ENCODE measurements at places on chromosomes 12 and 14.

GRCh38 chr12:11927286-11927935 is 143.3 kb upstream of the BCL2L14 start:
- DNase-seq: peak; percentile 4

GRCh38 chr14:36653962-36654793 is 7.5 kb upstream of the PAX9 start:
- no peak for DNase-seq

GRCh38 chr14:24441904-24442239 is 704 bp downstream of the SDR39U1 start:
- DNase-seq: no peak

DNA sequence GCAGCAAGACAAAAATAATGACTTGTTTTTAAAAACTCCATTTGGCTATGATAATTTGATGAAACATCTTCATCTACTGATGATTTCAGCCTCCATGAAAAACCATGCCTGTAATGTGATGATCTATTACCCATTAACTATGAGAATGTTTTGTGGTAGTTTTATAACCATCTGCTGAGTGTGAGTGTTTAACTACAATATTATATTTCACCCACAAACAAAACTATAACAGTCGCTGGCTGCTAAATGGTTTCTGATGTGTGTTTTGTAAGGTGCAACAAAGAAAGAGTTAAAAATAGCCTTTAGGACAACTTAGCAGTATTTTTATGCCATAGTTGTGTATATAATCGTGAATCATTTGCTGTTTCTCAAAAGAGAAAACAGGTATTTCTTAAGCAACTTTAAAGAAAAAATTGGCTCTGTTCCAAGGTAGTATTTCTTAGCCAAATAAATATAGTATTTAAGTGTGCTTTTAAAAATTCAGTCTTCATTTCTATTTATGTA is 4.9 kb downstream of the PTHLH start:
- DNase-seq: no peak

- DNase-seq: no peak
Observed at GRCh38 chr12:52557476-52557875, 4.5 kb upstream of the KRT71 start.

GRCh38 chr14:20469890-20470602 is 840 bp downstream of the PNP start:
- DNase-seq: peak; percentile 89

DNA sequence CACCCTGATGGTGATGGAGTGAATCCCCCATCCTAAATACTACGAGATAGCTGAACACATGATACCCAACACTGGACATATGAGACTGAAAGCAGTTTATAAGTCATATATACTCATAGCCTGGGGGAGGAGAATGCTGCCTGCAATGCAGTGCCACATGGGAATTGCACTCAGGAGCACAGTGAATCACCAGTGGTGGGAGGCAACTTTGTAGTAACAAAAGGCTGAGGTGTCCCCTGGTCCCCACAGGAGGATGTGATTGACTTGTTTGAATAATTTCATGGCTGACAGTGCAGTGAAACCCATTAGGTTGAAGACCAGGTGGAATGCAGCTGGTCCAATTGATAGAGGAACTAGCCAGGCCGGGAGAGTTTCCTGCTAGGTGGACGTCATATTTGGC is 20.2 kb downstream of the CCDC38 start:
- DNase-seq: no peak

DNA sequence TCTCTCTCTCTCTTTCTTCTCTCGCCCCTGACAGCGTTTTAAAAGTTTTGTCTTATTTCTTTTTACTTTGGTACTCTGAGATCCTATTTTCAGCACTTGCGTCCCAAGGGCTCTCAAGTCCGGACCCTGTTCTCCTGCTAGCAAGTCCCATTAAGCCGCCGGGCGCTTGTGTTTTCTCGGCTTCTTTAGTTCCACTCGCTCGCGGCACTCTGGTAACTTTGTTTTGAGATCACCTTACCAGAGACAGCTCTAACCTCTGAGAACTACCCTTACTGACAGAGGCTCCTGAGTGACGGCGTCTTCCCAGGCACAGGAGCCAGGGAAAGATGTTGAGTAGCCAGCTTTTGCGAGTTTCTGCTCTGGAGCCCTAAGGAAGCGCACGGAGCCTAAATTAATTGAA is 2.7 kb upstream of the MYF5 start:
- no peak for DNase-seq

DNA sequence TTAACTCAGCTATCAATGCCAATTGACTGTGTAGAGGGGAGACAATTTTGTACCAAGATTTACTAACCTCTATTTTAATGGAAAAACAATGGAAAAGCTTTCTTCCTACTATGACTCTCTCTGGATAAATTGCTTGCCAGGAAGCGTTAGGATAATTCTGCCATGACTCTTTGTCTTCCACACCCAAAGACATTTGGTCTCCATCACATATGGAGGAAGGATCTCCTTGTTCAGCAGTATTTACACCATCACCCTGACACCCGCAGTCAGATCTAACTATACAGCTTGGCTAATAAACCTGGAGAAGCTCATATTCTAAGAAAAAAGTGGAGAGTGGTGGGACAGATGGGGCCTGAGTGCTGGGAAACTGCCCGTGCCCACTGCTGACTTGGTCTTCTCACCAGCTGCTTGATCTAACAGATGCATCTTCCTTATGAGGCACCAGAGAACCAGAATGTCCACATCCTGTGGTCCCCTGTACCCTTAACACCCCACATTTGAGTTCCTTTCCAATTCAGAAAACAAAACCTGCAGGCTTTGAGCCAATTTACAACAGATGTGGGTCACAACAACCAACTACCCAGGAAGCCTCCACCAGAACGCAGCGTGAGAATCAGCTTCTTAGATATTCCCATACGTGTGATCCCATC is 154.0 kb downstream of the DAD1 start:
- no peak for DNase-seq

DNA sequence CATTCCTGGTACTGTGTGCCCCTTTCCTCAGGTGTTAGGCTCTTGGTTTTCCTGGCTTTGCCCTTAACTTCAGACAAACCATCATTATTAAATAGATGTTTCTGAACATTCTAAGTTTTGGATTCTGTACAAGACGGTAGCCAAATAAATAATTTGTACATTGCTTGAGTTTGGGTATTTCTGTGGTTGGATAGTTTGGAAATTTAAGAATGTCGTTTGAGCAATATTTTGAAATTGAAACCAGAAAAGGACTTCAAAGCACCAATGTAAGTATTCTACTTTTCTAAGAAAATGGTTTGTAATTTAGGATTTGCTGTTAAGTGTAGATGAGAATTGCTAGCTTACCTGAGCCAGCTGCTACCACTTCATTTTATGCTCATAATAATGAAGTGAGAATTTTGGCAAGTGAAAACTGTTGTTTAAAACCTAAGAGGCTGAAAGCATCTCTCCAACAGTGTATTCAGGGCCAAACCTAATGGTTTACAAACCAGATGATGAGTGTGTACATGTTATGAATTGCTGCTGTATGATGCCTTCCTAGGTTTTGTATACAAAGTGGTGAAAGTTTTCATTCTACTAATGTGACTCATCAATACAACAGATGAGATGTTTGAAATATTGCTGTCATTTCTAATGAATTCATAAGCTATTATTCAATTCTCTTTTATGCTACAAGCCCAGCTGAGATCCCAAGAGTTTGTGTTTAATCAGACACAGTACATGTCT is 181.5 kb upstream of the PRKD1 start:
- no peak for DNase-seq

- no peak for DNase-seq
Observed at GRCh38 chr12:57236201-57236924, 6.9 kb downstream of the SHMT2 start.

- no peak for DNase-seq
Observed at GRCh38 chr12:5914387-5915149, 30.5 kb downstream of the ANO2 start.

- peak; percentile 3 for DNase-seq
Observed at GRCh38 chr14:52783206-52783605, 8.2 kb downstream of the GNPNAT1 start.

- no peak for DNase-seq
Observed at GRCh38 chr12:93609281-93610192, 37.1 kb downstream of the SOCS2 start.

- DNase-seq: no peak
Observed at GRCh38 chr14:38851111-38851510, 251.9 kb downstream of the SEC23A start.

DNA sequence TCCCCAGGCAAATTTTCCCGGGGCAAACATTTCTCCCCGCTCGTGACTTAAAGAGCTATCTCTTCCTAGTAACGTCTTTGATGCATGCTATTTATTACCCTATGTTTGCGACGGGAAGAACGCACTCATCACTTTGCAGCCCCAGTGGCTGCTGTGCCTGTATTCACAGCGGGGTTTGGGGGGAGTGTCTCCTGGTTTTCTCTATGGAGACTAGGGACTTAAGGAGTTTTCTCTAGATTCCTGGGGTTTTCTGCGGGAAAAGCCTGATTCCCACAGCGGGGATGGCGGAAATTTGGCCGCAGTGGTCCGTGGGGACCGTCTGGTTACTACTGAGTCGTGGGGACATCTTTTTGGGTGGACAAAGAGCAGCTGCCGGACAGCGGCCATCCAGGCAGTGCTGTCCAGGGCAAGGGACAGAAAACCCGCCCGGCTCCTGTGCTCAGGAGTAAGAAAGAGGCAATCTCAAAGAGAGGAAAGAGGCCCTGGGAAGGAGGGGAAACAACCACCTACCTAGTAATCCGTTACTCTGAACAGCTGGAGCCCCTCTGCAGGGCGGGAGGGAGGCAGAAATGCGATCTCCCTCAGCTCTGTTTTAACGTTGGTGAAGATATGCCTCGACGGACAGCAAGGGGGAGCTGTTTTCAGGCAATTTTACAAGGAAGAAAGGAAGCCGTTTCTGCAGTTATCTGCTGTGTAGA is 771 bp upstream of the AVPR1A start:
- DNase-seq: peak; percentile 32

GRCh38 chr14:104515811-104516780 is 63.5 kb upstream of the C14orf180 start:
- no peak for DNase-seq

- no peak for DNase-seq
Observed at GRCh38 chr12:78306236-78306635, 475.5 kb downstream of the NAV3 start.

GRCh38 chr12:124006085-124006845 is 33.2 kb downstream of the ZNF664 start:
- peak; percentile 62 for DNase-seq

DNA sequence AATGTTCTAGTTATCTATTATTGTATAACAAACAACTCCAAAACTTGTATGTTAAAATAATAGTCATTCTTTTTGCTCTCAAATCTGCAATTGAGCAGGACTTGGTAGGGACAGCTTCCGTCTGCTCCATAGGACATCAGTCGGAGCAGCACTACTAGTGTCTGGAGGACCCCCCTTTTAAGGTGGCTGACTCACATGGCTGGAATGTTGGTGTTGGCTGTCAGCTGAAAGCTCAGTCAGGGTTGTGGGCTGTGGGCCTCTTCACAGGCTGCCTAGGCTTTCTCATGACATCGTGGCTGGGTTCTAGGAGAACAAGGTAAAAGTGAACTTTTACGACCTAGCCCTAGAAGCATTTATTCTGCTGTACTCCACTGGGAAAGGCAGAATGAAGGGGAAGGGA is 160.6 kb downstream of the ANO4 start:
- no peak for DNase-seq

DNA sequence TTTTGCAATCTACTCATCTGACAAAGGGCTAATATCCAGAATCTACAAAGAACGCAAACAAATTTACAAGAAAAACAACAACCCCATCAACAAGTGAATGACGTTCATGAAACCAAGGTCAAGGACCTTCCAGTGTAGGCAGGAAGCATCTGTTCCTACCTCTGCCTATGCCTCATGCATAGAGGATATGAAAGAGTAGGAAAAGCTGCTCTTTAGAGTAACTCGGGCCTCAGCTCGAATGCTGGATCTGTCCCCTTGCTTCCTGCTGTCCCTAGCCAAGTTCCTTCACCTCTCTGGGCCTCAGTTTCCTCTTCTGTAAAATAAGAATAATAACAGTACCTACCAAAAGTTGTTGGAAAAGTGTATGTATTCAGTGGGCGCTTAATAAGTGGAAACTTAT is 65.0 kb downstream of the FOXN4 start:
- no peak for DNase-seq

GRCh38 chr12:39905152-39905551 is 200.7 kb downstream of the SLC2A13 start:
- DNase-seq: no peak

GRCh38 chr14:64725261-64725815 is 21.1 kb downstream of the PLEKHG3 start:
- no peak for DNase-seq

DNA sequence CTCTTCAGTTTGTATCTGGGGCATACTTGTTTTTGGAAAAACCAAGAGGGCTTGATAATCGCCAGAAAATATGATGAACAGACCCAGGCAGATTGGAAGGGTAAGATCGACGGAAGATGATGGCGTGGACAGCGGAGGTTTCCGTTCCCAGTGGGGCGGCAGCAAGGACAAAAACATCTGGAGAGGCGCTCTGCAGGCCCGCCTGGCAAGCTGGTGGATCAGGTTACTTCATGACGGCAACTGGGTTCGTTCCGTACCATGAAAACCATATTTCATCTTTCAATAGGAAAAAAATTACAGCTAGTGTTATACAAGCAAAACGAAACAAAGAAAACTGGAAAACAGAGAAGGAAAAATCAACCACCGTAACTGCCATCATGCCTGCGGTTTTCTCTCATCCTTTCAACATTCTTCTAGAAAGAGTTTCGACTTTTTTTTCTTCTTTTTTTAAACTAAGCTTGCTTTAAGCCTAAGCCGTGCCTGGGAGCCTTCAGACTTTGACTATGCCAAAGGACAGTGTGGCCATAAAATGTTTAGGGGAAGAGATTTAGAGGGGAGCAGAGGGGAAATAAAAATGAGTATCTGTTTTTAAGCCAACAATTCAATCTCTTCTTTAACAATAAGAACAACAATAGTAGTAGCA is 210.5 kb downstream of the FOXN3 start:
- DNase-seq: no peak

DNA sequence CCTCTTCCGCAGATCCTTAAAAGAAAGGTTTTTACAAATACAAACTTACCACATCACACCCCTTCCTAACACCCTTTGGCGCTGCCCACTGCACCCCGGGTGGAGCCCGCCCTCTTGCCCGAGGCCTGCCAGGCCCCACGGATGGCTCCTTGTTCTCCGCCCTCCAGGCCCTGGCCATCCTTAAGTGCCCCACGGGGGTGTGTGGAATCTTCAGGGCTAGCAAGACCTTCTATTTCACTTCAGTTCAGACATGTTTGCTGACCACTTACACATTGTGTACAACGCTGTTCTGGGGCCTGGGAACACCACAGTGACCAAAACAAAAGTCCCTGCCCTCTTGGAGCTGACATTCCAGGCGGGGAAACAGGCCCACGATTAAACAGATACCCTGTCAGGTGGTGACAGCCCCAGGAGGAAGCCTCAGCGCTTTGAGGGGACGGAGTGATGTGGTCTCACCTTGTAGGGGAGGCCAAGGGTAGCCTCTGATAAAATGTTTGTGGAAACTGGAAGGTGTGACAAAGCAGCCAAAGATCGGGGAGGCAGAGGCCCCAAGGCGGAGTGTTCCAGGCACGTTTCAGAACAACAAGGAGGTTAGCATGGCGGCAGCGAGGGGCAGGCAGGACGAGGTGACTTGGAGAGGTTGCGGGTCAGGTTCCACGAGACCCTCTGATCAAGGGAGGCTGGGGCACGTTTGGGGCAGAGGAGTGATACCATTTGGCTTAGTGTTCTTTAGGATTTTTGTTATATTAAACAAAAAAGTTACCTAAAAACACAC is 27.0 kb downstream of the TPCN1 start:
- no peak for DNase-seq

Data from inflammatory macrophage (primary cell).